ENCODE measurements at places on chromosomes 13 and 19. TPM values are rescaled to one million over a fixed set of nuclear protein-coding genes. Genes with fewer than 3 reads are reported as not detected.

RUBCNL gene
- total RNA-seq: 1.4 TPM

RHPN2 gene
- 33.9 TPM for total RNA-seq

ZNF493 gene
- 50.8 TPM for total RNA-seq

FOSB gene
- 5.3 TPM for total RNA-seq

CGB2 gene
- not detected for total RNA-seq

CTXN1 gene
- total RNA-seq: 114 TPM

DNA sequence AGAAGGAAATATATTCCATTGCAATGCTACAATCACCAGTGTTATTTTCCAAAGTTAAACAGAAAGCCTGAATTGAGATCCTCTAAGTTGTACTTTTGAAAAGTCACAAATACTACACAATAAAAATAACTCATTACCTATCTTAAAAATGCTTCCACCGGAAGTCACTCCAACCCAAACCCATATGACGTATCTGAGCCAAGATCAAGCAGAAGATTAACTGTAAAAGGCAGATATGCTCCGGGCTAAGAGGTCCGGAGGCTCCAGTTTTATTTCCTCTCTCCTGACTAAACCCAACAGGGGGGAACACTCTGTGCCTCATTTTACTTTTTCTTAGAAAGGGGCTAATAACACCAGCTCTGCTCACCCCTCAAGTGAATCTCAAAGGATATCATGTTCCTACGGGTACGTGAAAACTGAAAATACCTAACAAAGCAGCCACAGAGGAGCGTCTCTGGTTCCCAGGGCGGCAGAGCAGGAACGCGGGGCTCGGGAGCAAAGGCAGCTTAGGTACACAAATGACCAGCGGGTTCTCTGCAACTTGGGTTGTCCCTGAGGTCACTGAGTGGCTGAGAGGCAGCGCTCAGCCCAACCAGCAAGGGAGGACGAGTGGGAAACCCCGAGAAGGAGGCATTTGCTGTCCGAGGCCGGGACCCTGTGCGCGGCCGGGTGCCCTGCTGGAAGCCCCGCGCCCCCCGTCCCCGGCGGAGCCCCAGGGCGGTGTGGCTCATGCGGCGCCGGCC, 750 bp downstream of the RAB20 start:
- peak overlapping the region; percentile 82 for H3K4me3 ChIP-seq
- peaks cover 2% of the 10 kb centered on the region for H3K36me3 ChIP-seq
- H3K27me3 ChIP-seq: peaks cover 44% of the 10 kb centered on the region
- H3K27ac ChIP-seq: peak overlapping the region; percentile 95
- no peak for DNase-seq

DNA sequence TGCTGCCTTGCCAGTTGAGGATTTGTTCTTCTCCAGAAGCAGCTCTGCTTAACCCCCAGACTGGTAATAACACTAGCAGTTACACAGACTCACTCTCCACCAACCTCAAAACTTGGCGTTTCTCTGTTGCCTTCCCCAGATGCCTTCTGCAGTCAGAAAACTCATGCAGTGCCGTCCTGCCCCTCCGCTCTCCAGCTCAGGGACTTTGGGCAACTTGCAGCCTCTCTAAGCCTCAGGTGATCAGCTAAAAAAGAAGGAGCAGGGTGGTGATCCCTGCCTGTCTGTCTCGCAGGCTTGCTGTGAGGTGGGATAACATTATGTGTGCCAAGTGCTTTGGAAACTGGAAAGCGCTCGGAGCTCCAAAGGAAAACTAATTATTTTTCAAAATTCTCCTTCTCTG, 391.6 kb downstream of the HS6ST3 start:
- no peak overlapping the region for H3K4me3 ChIP-seq
- no peaks in the 10 kb centered on the region for H3K4me1 ChIP-seq
- no peaks in the 10 kb centered on the region for H3K36me3 ChIP-seq
- H3K27ac ChIP-seq: no peak overlapping the region

GRCh38 chr13:40897053-40897452, 107.6 kb downstream of the SLC25A15 start:
- DNase-seq: no peak
- H3K4me1 ChIP-seq: peaks cover 18% of the 10 kb centered on the region
- peaks cover 8% of the 10 kb centered on the region for H3K36me3 ChIP-seq

DNA sequence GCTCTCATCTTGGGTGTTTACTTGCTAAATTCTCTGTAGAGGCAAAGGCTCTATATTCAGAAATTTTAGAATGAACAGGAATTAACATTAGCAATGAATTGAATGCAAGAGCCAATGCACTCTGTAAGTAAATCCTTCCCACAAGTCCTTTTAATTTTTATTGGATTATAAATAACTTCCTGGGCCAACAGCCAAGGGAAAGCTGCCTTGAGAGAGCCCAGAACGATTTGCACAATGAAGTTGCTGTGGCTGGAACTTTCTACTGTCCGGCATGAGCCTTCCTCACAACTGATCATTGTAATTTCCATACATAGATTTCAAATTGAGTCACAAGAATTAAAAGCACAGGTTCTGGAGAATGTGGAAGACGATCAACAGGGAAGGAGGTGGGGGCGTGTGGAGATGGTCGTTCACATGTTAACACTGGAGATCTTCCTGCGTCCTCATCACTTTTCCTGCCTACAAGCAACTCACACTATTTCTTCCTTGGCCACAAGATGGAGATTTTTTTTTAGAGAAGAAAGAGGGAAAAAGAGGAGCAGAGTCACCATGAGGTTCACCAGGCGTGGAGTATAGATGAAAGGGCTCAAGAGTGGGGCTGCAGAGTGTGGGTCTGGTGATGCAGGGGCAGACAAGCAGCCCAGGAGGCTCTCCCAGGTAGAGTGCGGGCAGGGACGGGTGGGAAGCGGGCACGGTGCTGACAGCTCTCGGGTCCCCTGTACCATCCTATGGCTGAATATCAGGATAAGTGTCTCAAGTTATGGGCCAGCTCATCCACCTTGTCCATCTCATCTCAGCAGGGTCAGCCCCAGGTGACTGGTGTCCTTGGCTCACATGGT, 110.7 kb downstream of the SOX1 start:
- H3K27ac ChIP-seq: no peak overlapping the region
- H3K4me1 ChIP-seq: no peaks in the 10 kb centered on the region
- peaks cover 42% of the 10 kb centered on the region for H3K27me3 ChIP-seq
- H3K36me3 ChIP-seq: no peaks in the 10 kb centered on the region
- DNase-seq: no peak
- H3K4me3 ChIP-seq: no peak overlapping the region

DNA sequence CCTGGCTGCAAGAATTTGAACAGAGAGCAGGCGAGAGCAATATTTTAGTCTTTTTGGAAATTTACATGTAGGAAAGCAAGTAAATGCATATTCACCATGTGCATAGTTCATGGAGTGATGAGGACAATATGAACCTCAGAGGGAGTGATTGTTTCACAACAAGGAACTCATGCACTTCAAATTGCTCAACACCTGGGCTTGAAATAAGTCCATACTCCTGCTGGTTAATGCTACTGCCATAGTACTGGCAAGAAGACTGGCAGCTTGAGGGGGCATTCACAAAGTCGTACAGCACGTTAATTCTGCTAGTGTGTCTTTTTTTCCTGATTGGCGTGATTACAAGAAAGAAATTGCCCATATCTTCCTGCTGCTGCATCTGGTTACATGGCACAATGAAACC, 267.6 kb downstream of the PCDH17 start:
- no peaks in the 10 kb centered on the region for H3K4me1 ChIP-seq
- no peak for DNase-seq
- H3K27ac ChIP-seq: no peak overlapping the region
- H3K27me3 ChIP-seq: no peaks in the 10 kb centered on the region
- H3K4me3 ChIP-seq: no peak overlapping the region
- peaks cover 5% of the 10 kb centered on the region for H3K36me3 ChIP-seq

- no peak overlapping the region for H3K27ac ChIP-seq
- no peak overlapping the region for H3K4me3 ChIP-seq
- no peaks in the 10 kb centered on the region for H3K27me3 ChIP-seq
- H3K4me1 ChIP-seq: no peaks in the 10 kb centered on the region
- DNase-seq: no peak
Measured at GRCh38 chr13:41854758-41855157, 106.2 kb downstream of the VWA8 start.

- no peaks in the 10 kb centered on the region for H3K4me1 ChIP-seq
- DNase-seq: no peak
- H3K27me3 ChIP-seq: peaks cover 3% of the 10 kb centered on the region
- no peak overlapping the region for H3K4me3 ChIP-seq
- no peak overlapping the region for H3K27ac ChIP-seq
Measured at GRCh38 chr13:40235160-40235796, 431.2 kb downstream of the FOXO1 start.

GRCh38 chr19:11496391-11497163, 9.1 kb downstream of the ZNF653 start:
- peak; percentile 51 for DNase-seq
- H3K36me3 ChIP-seq: peaks cover 1% of the 10 kb centered on the region
- H3K4me1 ChIP-seq: no peaks in the 10 kb centered on the region

GRCh38 chr19:43318796-43319314, 34.6 kb upstream of the CD177 start:
- H3K27me3 ChIP-seq: no peaks in the 10 kb centered on the region
- no peak overlapping the region for H3K27ac ChIP-seq
- no peaks in the 10 kb centered on the region for H3K4me1 ChIP-seq
- DNase-seq: no peak
